Esophagus squamous epithelium (tissue), 5 donors: ENCODE measurements at places on chromosomes 11 and 22.

DNA sequence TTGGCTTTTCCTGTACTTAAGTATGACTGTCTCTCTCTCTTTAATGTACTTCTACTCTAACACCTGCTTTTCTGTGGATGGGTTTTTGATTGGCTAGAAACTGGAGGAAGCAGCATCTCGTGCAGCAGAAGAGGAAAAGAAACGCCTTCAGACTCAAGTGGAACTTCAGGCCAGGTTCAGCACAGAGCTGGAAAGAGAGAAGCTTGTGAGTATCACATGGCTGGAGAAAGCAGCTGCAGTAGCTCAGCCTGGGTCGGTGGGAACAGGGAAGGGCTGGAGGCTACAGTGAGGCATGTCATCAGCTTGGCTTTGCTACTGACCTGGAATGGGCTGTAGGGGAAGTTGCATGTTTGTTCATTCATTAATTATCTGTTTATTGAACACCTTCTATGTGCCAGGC is 74.2 kb downstream of the SWAP70 start:
- DNase-seq, result no peak

DNA sequence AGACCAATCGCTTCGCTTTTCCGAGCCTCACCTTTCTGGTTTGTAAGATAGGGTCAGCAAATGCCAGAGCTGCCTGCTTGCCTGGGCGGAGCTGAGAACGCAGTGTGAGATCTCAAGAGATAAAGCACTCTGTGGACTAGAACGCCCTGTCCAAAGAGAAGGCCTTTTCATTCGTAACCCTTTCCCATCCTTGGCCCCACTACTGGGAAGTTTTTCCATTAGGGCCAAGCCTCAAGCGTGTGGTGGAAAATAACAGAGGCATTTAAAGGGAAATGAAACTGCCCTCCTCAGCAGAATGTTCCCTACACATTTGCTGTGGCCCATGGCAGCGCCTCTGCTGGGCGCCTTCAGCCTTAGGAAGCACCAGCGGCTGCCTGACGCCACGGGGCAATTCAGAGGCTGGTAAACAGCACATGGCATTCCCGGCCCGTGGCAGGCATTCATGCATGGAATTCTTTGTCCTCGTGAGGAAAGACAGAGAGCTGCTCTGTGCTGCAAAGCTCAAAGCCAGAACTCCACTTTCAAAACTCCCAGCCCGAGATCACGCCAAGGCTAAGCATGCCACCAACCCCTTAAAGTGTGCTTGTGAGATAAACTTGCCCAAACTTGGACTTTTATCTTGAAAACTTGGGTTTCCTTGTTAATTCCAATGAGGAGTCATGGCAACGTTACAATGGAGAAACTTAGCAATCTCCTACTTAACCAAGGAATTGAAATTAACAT is 38.1 kb downstream of the AHNAK start:
- DNase-seq, result no peak

DNA sequence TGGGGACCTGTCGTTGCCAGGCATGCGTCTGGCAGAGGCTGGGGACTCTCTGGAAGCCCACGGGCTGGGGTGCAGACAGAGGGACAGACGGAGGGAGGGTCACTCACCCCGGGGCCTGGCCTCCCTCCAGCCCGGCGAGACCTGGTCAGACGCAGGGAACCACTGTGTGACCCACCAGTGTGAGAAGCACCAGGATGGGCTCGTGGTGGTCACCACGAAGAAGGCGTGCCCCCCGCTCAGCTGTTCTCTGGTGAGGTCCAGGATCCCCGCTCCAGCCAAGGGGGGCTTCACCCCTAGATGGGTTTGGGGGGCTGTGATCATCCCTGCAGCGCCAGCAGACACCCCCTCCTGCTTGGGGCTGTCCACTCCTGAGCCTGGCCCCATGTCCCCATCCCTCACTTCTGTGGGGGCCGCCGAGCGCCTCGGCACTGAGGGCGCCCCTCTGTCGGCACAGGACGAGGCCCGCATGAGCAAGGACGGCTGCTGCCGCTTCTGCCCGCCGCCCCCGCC is 23.6 kb upstream of the MUC5B start:
- no peak for DNase-seq

DNA sequence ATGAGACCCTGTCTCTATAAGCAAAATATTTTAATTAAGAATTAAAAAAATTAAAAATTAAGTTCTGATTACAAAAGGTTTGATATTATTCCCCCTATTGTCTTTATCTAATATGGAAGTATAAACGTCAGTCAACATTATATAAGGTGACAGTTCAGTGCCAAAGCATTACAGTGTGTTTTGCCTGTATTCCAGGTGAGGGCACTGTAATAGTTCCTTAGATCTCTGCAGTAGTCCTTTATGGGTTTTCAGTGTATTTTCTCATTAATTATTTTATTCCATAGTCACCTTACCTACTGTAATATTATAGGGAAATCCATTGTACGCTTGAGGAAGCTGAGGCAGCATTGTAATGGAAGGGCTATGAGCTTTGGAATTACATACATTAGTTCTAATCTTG is 33.0 kb downstream of the FAR1 start:
- no peak for DNase-seq

- no peak for DNase-seq
Observed at GRCh38 chr11:78834886-78835285, 260.2 kb upstream of the NARS2 start.

DNA sequence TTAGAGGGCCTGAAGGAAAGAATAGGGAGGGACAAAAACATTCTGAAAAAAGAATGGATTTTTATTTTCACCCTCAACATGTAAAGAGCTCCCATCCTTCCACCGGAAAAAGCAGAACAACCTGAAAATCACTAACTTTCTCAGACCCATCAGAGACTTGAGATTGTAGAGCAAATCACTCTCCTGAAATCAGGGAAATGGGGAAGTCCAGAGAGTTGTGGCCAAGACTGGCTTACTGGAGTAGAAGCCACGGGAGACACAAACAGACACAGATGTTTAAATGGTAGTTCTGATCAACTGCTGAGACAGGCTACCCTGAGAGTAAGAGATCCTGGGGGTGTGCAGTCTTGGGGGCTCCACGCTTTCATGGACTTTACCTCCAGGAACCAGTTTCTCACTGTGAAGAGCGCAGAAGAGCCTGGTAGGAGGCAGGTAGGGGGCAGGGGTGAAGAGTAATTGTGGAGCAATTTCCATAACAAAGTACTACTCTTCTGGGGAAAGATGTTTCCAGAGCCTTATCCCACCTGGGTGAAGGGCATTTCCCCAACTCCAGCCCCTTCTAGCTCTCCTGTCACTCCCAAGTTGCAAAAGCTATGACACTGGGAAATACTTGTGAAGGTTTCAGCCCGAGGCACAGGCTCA is 47.1 kb downstream of the ASCL2 start:
- no peak for DNase-seq

DNA sequence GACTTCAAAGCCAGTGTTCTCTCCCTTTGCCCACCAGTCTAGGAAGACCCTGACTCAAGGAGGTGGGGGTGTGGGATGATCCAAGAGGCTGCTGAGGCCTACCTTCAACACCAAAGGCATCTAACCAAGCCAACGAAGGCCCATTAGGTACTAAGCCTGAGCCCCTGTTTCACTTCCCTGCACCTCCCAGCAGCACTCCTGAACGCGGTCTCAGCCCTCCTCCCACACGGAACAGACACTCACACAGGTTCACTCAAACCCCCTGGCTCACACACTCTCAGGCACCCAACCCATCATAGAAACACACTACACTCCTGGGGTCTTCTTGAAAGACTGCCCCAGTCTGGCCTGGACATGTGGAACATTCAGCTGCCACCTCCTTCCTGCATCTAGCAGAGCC is 40.7 kb downstream of the SLC22A12 start:
- no peak for DNase-seq
